ENCODE measurements at places on chromosomes 12 and 14. TPM values are rescaled to one million over a fixed set of nuclear protein-coding genes. Genes with fewer than 3 reads are reported as not detected.

MGP gene
- total RNA-seq, result 0.21 TPM

- DNase-seq, result no peak
Measured at GRCh38 chr12:92546635-92547348, 156.0 kb upstream of the PLEKHG7 start.

GRCh38 chr12:15122344-15122743, 98.9 kb downstream of the RERG start:
- DNase-seq, result no peak

GRCh38 chr12:103312742-103313354, 182.9 kb downstream of the C12orf42 start:
- no peak for DNase-seq

DNA sequence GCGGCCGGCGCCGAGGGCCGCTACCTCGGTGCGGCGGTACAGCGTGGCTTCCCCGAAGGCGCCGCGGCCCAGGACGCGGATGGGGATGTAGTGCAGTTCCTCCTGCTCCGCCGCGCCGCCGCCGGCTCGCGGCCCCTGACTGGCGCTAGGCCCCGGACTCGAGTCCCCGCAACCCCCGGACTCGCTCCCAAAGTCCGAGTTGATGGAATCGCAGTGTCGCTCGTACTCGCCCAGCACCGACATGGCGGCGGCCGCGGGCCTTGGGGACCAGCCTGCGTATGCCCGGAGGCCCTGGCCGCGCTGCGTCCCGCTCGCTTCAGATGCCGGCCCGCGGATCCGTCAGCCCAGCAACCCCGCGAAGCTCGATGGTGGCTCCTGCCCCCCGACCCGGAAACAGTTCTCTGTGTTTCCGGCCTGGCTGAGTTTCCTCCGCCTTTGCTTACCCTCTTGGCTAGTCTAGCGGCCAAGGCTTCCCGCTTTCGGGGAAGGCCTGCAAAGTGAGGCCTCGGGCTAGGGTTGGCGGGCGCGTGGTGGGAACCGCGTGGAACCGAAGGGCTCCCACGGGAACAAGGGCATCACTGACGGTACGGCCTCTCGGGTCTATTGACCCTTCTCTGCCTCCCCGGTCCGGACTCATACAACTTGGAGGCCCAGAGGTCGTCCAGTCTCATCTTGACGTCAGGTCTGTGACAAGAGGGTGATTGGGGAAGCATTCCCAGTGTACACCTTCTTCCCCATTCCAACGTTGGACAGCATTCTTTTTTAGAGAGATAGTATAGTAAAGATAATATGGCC, at the start of gene NEK9:
Gene NEK9 (minus strand): TSS at position 370 of the 795 bp plus-strand sequence. CDS start 127 bp downstream, at position 243.
- peak; percentile 93 for DNase-seq

GRCh38 chr14:51448831-51449670, 202.7 kb upstream of the FRMD6 start:
- DNase-seq, result no peak

DNA sequence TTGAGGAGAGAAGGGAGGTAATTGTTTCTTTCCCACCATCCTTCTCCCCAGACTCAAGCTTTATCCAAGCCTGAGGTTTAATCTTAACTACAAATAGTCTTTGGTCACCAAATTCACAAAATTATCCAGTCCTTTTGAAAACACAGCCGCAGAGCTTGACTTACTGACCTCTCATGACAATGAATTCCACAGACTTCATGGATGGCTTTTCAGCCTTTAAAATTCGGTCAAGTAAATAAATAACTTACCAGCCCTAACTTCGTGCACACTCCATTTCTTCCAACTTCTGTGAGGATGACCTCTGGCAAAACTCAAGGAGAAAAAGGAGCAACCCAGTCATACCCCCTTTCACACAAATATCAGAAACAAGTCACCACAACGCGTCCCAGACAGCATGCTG, 137.0 kb upstream of the CDKN3 start:
- no peak for DNase-seq

GRCh38 chr12:81644503-81644902, 114.6 kb downstream of the PPFIA2 start:
- no peak for DNase-seq

ESRRB gene
- total RNA-seq, result 0.05 TPM

DCD gene
- total RNA-seq, result not detected

DNA sequence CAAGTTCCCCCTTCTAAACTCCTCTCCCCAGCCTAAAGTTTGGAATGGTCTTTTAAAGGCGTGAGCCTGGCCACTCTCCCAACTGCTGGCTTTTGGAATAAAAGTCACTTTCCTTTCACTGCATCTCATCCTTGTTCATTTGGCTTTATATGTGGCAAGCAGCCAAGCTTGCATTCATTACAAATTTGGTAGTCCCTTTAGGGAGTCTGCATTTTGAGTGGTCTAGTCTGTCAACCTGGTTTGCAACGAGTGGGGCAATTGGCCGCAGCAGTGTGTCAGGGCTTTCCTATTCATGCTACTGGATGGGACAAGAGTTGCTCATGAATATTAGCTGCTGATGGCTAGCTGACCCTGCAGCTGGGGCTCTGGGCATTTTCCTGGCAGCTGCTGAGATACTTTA, 57.0 kb downstream of the CATSPERB start:
- no peak for DNase-seq

DNA sequence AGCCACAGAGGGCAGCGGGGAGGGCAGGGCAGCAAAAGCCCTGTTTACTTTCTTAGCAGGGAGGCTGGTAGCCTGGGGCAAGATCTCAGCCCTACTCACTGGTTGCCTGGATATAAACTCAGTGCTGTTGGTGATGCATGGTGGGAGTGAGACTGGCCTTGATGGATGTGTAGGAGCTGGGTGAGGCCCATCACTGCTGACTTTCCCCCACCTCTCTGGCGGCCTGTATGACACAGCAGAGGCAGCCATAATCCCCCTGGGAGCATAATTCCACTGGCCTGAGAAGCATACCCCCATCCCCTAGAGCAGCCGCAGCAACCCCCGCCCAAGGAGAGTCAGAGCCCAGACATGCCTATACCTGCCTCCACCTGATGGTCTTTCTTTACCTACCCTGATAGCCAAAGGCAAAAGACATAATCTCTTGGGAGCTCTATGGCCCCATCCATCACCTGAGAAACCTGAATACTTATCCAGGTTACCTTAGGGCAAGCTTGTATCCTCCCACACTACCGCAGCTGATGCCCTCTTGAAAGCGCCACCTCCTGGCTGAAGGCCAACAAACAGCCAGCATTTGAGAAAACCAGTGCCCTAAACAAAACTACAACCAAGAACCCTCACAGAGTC, 59.3 kb downstream of the DNAI7 start:
- DNase-seq, result peak; percentile 24

Data from activated CD8-positive, alpha-beta T cell treated with anti-CD3 and anti-CD28 coated beads, Interleukin-2, amount 10 ng/mL, durations not matched to agents 7 days and 5 days (primary cell).